ENCODE measurements at places on chromosomes 12 and 14. TPM values are rescaled to one million over a fixed set of nuclear protein-coding genes. Genes with fewer than 3 reads are reported as not detected.

DNA sequence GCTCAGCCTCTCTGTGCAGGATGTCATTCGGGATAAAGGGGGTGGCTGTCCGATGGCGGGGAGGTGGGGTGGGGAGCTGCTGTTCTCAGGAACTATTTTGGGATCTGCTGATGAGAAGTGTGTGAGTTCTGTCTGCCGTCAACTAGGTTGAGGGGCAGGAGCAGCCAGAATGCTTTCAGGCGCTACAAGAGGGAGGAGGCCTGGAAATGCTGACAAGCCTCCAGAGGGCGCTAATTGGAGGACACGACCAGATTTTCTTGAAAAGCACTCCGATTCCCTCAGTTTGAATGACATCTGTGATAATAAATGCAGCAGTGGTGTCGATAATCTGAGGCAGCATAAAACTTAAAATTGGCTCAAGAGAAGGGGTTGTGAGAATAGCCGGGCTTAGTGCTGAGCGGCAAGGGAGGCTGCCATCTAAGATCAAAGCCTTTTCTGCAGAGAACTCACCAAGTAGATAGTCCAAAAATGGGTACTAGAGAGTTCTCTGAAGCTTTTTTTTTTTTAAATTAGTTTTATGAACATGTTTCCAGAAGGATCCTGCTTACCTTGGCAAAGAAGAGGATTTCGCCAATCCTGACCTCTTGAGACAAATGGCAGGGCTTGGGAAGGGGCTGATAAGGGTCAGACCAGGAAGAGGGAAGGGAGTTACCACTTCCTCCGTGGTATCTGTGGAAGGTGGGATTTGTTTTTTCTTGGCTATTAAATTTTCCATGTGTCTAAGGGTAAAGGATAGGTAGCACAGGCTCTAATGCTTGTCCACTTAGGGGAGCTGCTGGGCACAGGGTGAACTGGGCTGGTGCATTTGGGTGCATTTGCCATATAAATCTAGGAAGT lies 94.4 kb downstream of the CRACR2A start:
- H3K27ac ChIP-seq: no peak overlapping the region
- H3K27me3 ChIP-seq: no peaks in the 10 kb centered on the region
- H3K4me3 ChIP-seq: no peak overlapping the region
- peak; percentile 51 for DNase-seq
- H3K36me3 ChIP-seq: peaks cover 15% of the 10 kb centered on the region

Gene TMEM121
- total RNA-seq: 2.0 TPM

GRCh38 chr12:32273063-32273522 lies 126.3 kb upstream of the FGD4 start:
- no peaks in the 10 kb centered on the region for H3K27me3 ChIP-seq
- no peaks in the 10 kb centered on the region for H3K4me1 ChIP-seq
- no peaks in the 10 kb centered on the region for H3K36me3 ChIP-seq

DNA sequence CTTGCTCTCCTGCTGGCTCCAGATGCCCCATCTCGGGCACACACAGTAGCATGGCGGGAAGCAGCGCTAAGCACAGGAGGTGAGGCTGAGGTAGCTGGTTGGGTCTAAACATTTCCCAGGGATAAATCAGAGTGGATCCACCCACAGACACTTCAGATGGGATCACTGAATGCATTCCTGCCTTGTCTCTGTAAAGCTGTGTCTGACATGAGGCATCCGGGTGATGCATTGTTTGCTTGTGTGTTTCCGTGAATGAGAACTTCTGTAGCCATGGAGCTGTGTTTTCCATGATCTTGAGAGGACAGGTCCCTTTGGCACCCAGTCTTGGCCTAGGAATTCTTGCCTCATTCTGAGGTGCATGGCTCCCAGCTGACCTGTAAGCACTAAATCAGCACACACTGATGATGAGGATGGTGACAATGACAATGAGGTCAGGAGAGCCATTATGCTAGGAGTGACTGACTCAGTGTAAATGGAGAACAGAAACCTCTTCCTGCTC lies 6.7 kb upstream of the KRT75 start:
- no peaks in the 10 kb centered on the region for H3K27me3 ChIP-seq
- H3K4me3 ChIP-seq: no peak overlapping the region

Gene SRGAP1
- total RNA-seq: 5.7 TPM

- H3K4me3 ChIP-seq: no peak overlapping the region
- H3K36me3 ChIP-seq: no peaks in the 10 kb centered on the region
- no peaks in the 10 kb centered on the region for H3K27me3 ChIP-seq
- DNase-seq: peak; percentile 75
- H3K4me1 ChIP-seq: peaks cover 7% of the 10 kb centered on the region
These were observed 17.1 kb upstream of the EMP1 start for GRCh38 chr12:13179211-13180074.

GRCh38 chr12:48192861-48193260 lies 9.4 kb downstream of the CCDC184 start:
- no peaks in the 10 kb centered on the region for H3K36me3 ChIP-seq
- no peaks in the 10 kb centered on the region for H3K4me1 ChIP-seq
- no peak overlapping the region for H3K4me3 ChIP-seq
- no peak overlapping the region for H3K27ac ChIP-seq

DNA sequence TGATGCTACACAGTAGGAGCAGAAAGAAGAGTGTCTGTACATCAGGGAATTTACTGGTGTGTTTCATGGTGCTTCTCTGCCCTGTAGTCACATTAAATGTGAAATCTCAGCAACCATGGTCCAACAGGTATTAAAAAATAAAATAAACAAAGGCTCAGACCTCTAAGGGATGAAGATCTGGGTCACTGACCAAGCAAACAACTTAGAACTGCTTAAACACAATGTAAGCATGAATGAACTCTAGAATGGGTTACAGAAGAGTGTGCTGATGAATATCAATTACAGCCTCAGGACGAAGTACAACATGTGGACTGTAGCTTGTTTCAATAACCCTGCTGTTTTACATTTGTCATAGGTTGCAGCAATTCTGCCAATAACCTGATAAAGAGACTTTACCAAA lies 47.4 kb downstream of the SLC35F4 start:
- H3K27ac ChIP-seq: no peak overlapping the region
- no peak for DNase-seq
- no peaks in the 10 kb centered on the region for H3K36me3 ChIP-seq
- no peak overlapping the region for H3K4me3 ChIP-seq

Gene EMP1
- total RNA-seq: 19.7 TPM

Gene TEX52
- not detected for total RNA-seq

Gene MYO1H
- total RNA-seq: not detected

GRCh38 chr12:28027947-28028724 lies 55.6 kb upstream of the PTHLH start:
- H3K36me3 ChIP-seq: no peaks in the 10 kb centered on the region
- H3K4me3 ChIP-seq: no peak overlapping the region
- DNase-seq: no peak
- no peaks in the 10 kb centered on the region for H3K27me3 ChIP-seq
- no peak overlapping the region for H3K27ac ChIP-seq

Gene DCTN2
- total RNA-seq: 28.6 TPM

DNA sequence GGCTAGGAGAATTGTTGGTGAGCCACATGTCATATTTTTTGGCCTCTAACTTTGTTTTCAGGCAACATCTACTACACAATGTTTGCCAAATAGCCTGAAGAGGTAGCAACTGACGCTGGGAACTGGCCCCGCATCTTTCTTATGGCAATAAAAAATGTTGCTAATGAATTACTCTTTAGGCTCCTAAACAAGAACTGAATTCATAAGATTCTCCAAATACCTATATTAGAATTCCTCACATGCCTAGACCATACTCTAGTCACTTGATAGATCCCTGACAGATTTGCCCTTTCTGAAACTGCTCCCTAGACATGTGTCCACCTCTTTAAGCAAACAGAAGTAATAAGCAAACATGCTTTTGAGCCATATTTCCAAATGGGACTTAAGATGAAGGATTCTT lies 209.0 kb upstream of the ATXN7L3B start:
- no peaks in the 10 kb centered on the region for H3K27me3 ChIP-seq
- H3K4me1 ChIP-seq: no peaks in the 10 kb centered on the region
- H3K4me3 ChIP-seq: no peak overlapping the region
- no peak overlapping the region for H3K27ac ChIP-seq

Gene GLIPR1L2
- total RNA-seq: not detected

Gene TMEM229B
- total RNA-seq: 15.6 TPM

Gene CD163
- 52.5 TPM for total RNA-seq

Gene REM2
- total RNA-seq: 0.45 TPM

Gene LRRIQ1
- 2.2 TPM for total RNA-seq

DNA sequence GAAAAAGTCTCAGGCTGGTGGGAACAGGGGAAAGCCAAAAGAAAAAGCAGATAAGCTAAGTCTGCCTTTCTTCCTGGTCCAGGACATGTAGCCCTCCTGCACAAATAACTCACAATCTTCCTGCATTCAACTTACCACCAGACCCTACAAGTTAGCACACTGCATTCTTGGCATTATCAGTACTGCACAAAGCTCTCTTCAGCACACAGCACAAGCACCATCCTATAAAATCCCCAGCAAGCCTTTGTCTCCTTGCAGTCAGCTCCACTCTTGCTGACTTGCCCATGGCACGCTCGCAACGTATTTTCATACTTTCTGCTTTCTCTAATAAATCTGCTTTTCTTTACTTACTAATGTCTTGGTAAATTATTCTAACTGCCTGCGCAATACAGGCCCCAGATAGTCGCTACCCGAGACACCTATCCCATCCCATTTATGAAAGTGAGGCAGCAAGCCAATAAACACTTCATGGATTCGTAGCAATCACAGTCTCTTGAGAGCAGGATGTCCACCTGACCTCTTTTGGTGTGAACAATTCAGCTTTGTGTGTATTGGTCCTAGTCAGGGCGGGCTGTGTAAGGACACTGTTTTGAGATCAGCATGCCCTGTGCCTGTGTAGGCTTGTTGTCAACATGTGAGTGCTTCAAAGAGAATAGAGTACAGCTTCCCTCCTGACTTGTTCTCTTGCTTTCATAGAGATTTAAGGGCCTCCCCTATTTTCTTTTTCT lies 49.0 kb downstream of the TMEM117 start:
- no peaks in the 10 kb centered on the region for H3K27me3 ChIP-seq
- DNase-seq: no peak
- no peak overlapping the region for H3K4me3 ChIP-seq
- peaks cover 3% of the 10 kb centered on the region for H3K4me1 ChIP-seq
- H3K27ac ChIP-seq: no peak overlapping the region

- H3K27ac ChIP-seq: no peak overlapping the region
- DNase-seq: no peak
- H3K27me3 ChIP-seq: no peaks in the 10 kb centered on the region
- no peak overlapping the region for H3K4me3 ChIP-seq
These were observed 29.2 kb downstream of the BTBD7 start for GRCh38 chr14:93303659-93304058.

- no peak overlapping the region for H3K4me3 ChIP-seq
- H3K27ac ChIP-seq: no peak overlapping the region
- DNase-seq: no peak
These were observed 7.6 kb downstream of the CDCA4 start for GRCh38 chr14:105013150-105013785.

DNA sequence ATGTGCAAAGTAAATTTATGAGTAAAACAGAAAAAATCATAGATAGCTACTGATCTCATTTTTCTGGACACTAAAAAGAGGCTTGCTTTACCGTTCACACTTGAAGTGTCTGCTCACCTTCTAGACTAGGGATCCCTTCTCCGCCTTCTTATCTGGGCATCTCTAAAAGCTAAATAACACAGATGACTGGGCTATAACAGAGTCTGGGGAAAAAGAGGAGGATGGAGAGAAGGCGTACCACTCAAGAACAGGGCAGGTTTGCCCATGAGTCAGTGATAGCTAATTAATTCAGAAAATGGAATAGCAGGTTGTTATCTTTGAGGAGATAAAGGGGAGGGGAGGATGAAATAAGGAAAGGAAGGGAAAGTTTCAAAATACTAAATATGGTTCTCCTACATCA lies 185.3 kb downstream of the MED13L start:
- H3K36me3 ChIP-seq: peaks cover 5% of the 10 kb centered on the region
- H3K4me3 ChIP-seq: no peak overlapping the region
- H3K27ac ChIP-seq: no peak overlapping the region

Gene SDSL
- total RNA-seq: 16.2 TPM

Gene LRFN5
- not detected for total RNA-seq

All from stomach (tissue), 19 donors.